ENCODE measurements at places on chromosomes 4 and X.

GRCh38 chr4:8860892-8861575 lies 10.6 kb downstream of the HMX1 start:
- no peak for DNase-seq

GRCh38 chr4:6121941-6122340 lies 78.4 kb downstream of the JAKMIP1 start:
- DNase-seq = no peak

DNA sequence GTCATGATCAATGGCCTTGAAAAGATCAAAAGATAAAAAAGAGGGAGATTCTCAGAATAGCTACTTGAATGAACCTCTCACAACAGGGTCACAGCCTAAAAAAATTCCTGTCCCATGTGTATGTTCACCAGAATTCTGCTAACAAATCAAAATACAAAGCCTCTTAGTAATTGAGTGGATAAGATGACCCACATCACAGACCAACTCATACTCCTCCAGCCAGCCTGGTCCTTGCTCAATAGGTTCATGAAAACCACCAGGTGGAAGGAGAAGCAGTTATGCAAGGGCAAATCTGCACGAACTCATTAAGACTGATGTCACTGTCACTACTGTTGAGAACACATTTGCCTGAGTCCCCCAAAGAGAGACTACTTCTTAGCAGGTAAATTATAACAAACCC lies 21.5 kb downstream of the WDFY3 start:
- DNase-seq = no peak

- no peak for DNase-seq
These were observed 18.9 kb upstream of the CXCL8 start for GRCh38 chr4:73721435-73721834.

DNA sequence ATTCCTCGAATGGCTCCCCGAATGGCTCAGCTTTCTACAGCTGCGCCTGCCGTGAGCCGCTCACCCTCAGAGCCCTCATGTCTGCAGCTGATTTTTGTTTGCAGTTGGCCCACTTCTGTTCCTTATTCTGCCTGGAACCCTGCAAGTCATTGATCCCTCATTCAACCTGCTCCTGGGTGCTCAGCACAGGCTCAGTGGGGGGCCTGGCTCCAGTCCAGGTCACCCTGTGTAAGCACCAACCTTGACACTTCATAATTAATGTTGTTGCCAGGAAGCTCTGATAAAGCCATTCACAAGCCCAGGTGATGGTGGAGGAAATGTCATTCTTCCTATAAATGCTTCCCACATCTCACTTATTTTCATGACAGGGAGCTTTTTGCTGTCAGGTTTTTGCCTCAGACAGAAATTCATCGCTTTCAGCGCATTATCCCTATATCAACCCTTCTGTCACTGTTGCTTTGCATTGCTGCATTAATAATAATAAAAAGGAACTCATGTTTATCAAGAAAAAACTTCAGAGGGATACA lies 85.7 kb downstream of the F11 start:
- no peak for DNase-seq

- no peak for DNase-seq
These were observed 131.6 kb downstream of the BCOR start for GRCh38 chrX:39966176-39966575.

DNA sequence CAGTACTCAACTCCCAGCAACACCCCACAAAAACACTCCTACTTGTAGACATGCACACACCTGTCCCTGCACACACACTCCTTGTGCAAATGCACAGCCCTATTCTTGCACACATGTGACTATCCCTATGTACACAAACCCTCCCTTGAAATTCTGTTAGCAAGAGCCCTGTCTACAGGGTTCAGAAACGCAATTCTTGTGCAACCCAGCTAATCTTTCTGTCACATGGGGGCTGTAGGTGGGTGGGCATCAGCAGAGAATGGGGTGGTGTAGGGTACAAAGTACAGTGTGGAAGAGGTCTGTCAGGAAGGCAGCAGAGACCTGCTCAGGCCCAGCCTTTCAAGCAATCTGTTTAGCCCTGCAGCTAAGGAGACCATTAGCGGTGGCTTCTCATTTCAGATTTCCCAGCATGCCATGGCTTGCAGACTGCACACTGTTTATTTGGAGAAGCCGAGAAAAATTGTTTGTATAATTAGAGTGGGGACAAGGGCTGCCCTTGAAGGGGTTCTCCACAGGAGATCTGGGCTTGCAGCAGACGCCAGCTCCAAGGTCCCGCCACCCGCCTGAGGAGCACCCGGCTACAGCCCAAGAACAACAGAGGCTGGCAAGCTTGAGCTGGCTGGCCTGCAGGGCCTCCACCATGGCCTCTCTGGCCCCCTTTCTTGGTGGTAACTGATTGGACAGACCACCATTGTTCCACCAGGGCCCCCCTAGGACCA lies 144.0 kb upstream of the PJA1 start:
- no peak for DNase-seq

GRCh38 chrX:20026278-20026677 lies 35.4 kb upstream of the BCLAF3 start:
- no peak for DNase-seq

- DNase-seq = no peak
These were observed 16.5 kb upstream of the SLC25A43 start for GRCh38 chrX:119382606-119383005.

DNA sequence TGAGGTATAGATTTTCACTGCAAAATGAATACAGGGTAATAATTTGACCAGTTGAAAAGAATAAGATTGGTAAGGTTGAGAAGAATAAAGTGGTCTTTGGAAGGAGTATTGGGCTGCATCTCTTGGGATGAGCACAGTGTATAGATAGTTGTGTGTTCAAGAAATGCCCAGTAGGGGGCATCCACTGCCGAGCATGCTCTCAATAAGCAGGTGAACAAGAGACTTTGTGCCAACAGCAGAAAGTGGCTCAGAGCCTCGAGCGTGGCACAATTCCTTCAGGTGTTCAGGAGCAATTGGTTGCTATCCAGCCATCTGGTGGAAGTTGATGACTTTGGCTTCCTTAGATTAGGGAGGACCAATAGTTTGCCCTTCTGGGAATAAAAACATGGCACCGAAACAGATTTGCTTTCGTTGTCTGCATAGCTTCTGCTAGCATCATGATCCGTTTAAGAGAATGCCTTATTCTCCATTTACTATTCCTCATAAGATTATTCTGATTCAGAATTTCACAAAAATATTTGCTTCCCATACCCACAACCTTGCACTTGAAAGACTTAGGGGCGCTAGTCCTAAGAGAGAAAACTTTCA lies 258.1 kb upstream of the NEIL3 start:
- no peak for DNase-seq

DNA sequence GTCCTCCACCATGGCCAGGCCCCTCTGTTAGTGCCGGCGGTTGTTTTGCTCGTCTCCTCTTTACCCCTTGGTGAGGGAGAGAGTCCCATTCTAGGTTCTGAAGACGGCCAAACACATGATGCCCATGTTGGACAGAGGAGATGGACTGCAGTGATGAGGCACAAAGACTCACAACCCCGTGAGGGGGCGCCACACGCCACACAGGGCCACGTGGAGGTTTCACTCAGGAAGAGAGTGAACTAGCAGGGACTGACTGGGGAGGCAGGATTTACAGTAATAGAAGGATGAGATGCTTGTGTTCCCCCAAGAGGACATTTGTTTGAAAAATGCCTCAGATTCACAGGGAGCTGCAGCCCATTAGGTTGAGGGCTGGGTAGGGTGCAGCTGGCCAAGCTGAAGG lies 655.3 kb upstream of the FRG1 start:
- no peak for DNase-seq

DNA sequence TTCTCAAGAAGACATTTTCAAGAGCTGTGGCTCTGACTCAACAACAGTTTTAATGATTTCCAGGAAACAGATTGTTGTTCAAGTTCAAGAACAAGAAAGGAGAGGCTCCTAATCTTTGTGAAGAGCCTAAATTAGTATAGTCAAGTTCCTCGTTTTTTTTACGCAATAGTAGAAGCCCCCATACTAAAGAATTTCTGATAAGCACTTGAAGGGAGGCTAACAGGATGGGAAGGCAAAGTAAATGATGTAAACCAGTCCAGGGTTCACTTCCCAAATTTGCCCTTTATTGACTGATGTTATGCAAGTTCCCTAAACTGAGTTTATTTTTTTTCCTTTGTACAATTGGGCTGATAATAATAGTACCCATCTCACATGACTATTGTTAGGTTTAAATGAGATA lies 178.2 kb downstream of the RTL9 start:
- no peak for DNase-seq

- no peak for DNase-seq
These were observed 133.5 kb downstream of the BTC start for GRCh38 chr4:74660866-74661265.

GRCh38 chr4:66376396-66376795 lies 706.1 kb upstream of the EPHA5 start:
- DNase-seq = no peak

DNA sequence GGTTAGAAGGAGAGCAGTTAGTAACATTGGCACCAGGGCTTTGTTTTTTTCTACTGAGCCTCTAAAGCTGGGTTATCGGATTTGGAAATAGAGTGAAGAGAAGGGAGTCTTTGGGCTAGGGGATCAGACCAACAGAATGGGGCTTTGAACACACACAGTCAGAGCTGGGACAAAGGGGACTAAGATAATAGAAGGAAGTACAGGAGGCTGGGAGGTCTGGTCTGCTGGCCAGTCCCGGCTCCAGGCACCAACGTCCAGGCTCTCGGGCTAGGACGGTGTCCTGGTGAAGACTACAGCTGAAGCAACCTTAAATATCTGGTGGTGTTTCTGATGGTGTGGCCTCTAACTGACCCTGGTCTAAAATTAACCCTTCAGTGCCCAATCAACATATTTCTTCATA lies 57.5 kb downstream of the HHIP start:
- no peak for DNase-seq
